ENCODE measurements at places on chromosomes 16 and 17. TPM values are rescaled to one million over a fixed set of nuclear protein-coding genes. Genes with fewer than 3 reads are reported as not detected.

The MPO gene
- 3.5 TPM for total RNA-seq

The PER1 gene
- total RNA-seq: 9.0 TPM

The CHP2 gene
- total RNA-seq: 1.2 TPM

The FBXL16 gene
- 10.8 TPM for total RNA-seq

The MEIOB gene
- 1.8 TPM for total RNA-seq
